ENCODE measurements at places on chromosomes 3 and 15. TPM values are rescaled to one million over a fixed set of nuclear protein-coding genes. Genes with fewer than 3 reads are reported as not detected.

GRCh38 chr15:91873138-91873536 lies 19.6 kb downstream of the SLCO3A1 start:
- no peak for DNase-seq

- DNase-seq: peak; percentile 42
Observed at GRCh38 chr15:99435877-99436541, 129.8 kb upstream of the MEF2A start.

GRCh38 chr3:47899495-47900108 lies 96.7 kb downstream of the DHX30 start:
- DNase-seq: no peak

GRCh38 chr3:56976651-56977560 lies 83.6 kb upstream of the SPATA12 start:
- no peak for DNase-seq

- no peak for DNase-seq
Observed at GRCh38 chr3:100789579-100789978, 80.3 kb downstream of the TFG start.

GRCh38 chr3:31357451-31357850 lies 175.3 kb upstream of the STT3B start:
- DNase-seq: no peak

DNA sequence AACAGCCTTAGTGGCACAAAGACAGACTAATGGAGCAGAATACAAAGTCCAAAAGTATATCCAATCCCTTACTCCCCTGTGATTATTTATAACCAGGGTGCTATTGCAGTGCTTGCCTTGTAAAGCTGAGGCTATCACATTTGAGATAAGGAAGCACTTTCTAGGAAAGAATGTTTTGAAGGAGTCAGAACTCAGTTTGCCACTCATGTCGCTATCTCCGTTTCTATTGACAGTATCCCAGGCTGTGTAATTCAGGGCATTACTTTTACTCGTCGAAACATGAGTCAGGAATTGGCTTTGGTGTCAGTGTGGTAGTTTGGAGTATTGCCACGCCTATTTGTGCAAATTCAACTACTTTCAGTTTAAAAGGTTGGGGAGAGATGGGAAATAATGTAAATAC lies 78.4 kb downstream of the FBXL2 start:
- no peak for DNase-seq

DNA sequence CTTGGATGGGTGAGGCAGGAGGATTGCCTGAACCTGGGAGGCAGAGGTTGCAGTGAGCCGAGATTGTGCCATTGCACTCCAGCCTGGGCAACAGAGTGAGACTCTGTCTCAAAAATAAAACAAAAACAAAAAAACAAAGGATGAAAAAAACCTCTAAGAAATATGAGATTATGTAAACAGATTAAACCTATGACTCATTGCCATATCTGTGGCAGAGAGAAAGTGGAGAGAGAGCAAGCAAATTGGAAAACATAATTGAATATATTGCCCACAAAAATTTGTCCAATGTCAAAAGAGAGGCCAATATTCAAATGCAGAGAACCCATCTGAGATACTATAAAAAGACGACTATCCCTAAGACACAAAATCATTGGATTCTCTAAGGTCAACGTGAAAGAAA lies 1106.0 kb downstream of the OTOL1 start:
- no peak for DNase-seq

DNA sequence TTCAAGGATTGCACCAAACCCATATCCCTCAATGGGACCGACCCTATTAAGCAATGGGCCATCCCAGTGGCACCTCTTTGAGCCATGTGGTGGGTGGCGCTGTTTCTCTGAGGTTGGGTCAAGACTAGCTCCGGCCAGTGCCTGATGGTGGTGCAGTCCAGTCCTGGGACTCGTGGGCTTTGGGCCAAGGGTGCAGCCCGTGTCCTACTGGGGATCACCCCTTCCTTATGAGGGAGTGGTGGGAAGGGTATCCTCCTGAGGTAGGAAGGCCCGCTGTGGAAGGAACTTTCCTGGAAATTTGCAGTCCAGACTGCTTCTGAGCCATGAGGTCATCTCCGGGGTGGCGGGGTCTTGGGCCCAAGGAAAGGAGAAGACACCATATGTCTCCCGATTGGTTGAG lies 231.6 kb downstream of the SNRPN start:
- no peak for DNase-seq

DNA sequence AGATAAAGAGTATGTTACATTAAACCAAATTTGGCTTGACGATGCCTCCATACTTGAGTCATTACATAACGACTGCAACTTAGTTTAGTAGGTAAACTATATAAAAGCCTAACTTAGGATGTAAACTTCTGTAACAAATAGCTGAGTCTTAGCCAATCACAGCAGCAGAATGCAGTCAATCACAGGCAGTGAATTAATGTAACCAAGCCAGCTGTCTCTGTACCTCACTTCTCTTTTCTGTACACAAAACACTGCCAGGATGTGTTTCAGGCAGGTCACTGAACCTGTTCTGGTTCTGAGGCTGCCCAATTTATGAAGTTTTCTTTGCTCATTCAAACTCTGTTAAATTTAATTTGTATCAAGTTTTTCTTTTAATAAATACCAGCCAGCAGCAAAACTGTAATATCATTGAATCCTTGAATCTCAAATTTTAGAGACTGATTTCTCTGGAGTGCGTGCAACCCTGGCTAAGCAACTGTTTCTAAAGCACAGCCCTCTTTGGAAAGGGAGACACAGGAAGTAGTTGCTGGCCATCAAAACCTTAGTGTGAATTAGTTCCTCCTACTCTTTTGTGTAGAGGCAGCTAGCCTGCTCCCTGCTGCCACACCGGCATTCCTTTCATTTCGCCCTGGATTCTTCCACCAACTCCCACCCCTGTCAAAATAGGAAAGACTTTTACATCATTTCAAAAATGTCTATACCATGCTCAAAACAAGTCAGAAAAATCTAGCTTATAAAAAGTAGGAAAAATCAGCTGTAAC lies 15.2 kb downstream of the RFTN1 start:
- DNase-seq: no peak

DNA sequence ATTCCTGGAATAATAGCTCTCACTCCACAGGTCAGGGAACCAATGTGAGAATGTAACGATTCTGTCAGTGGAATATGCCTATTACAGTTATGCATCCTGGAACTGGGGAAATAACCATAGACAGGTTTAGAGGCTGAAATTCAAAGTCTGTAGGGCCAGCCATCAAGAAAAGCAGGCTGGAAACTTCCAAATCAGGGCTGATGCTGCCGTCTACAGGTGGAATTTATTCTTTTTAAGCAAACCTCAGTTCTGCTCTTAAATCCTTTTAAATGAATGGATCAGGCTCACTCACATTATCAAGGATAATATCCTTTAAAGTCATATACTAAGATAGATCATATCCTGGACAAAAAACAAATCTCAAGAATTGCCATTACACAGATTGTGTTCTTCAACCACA lies 699.8 kb downstream of the NR2F2 start:
- DNase-seq: no peak

- DNase-seq: no peak
Observed at GRCh38 chr3:184460276-184460675, 80.4 kb downstream of the CHRD start.

GRCh38 chr15:78178064-78178463 lies 28.9 kb downstream of the IDH3A start:
- DNase-seq: no peak

- DNase-seq: no peak
Observed at GRCh38 chr15:78419367-78419766, 18.6 kb upstream of the IREB2 start.

DNA sequence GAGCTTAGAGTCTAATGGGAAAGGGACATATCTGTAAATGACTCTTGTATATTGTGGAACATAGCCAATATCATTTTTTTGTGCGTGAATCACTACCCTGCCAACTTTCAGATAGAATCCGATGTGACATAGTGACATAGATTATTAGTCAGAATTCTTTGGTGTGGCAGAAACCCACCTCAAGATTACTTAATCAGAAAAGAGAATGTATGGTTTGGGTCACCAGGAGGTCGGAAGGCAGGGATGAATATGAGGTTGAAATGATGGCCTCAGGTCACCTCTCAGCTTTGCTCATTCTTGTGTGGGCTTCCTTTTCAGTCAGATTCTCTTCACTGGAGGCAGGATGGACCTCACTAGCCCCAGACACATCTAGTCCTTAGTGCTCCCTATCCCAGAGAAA lies 41.4 kb downstream of the SNAPC5 start:
- DNase-seq: no peak

DNA sequence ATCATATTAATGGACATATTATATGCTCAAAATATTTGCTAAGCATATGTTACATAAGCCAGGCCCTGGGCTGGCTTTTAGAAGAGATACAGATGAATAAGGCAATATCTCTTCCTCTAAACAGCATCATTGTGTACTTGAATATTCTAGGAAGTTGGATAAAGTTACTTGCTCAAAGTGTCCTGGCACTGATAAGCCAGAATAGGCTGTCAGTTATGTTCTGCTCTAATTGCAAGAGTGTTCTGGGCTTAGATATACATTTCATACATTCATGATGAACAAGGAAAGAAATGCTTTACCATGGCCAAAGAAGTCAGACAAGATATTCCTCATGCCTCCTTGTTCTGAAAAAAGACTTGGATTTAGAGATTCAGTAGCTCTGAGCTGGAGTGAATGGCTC lies 40.7 kb downstream of the KBTBD12 start:
- no peak for DNase-seq

GRCh38 chr3:46926871-46927717 lies 49.5 kb downstream of the CCDC12 start:
- peak; percentile 54 for DNase-seq

GRCh38 chr3:98734735-98735134 lies 28.4 kb upstream of the ST3GAL6 start:
- DNase-seq: no peak

GRCh38 chr3:128067489-128067888 lies 15.3 kb downstream of the SEC61A1 start:
- DNase-seq: no peak

- DNase-seq: peak; percentile 47
Observed at GRCh38 chr15:78107471-78107870, 15.1 kb downstream of the SH2D7 start.

DNA sequence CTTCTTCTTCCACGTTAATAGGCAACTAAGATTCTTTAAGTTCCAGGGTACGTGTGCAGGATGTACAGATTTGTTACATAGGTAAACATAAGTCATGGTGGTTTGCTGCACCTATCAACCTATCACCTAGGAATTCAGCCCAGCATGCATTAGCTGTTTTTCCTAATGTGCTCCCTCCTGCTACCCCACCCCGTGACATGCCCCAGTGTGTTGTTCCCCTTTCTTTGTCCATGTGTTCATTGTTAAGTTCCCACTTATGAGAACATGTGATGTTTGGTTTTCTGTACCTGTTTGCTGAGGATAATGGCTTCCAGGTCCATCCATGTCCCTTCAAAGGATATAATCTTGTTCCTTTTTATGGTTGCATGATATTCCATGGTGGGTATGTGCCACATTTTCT lies 21.1 kb downstream of the GTF2A2 start:
- DNase-seq: no peak

The OGG1 gene
- 31.2 TPM for total RNA-seq
